ENCODE measurements at places on chromosomes 1 and 21.

DNA sequence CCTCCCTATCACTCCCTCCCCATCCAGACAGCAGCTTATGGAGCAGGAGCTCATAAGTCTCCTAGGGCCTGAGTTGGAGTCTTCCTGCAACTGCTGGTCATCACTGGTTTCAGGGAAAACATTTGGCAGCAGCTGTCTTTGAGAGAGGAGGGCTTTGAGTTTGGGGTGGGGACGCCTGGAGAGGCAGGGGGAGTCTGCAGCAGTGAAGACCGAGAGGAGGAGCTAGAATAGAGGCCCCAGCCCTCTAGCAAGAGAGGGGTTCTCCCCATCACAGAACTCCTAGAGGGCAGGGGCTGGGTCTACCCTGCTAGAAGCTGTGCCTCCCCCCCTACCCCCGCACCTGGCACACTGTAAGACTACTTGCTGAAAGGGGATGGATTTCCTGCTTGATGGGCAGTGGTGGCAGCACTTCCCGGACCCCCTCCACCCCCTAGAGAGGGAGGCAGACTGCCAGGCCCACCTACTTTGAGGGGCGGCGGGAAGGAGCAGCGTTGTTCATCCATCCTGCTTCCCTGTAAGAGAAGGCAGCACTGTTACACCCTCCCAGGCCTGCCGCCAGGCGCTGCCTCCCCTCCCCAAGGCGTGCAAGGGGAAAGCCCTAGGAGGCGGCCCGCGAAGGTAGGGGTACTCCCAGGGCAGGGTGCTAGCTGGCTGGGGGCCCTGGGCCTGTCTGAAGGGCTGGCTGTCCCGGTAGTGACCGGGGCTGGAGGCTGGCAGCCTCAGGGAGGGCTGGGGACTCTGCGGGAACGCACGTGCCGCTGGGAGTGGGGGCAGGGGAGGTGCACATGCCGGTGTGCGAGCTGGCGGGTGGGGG lies 50.4 kb downstream of the RAP1GAP start:
- no peak for DNase-seq

DNA sequence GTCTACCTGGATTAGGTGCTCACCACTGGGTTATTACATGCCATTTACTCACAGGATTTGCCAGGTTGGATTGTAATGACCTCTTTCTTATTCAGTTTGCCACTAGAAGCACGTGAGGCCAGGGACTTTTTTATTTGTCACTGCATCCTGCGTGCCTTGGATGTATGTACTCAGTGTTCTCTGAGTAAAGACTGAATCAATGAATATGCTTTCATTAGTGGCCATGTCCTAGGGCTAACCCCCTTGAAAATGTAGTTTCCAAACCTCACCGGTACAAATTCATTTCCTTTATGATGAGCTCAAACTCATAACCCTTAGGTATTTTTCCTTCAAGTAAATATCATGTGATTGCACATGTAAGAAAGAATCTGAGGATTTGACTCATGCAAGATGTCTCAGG lies 1.3 kb upstream of the ZP4 start:
- DNase-seq = no peak

DNA sequence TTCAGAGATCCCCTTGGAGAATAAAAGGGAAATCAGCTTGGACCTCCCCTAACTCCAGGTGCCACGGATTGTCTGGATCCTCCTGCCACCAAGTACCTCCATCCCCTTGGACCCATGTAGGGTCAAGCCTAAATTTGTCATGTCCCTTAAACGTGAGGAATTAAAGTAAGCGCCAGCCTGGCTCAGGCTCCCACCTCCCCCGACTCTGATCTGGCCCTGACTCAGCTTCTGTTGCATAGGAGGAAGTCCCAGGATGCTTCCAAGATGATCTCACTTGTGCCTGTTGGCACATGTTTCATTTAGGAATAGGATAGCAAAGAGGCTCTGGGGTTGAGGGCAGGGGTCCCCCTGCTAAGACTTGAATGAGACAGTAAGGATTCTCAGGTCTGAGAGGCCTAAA lies 231.9 kb upstream of the JUN start:
- DNase-seq = no peak

GRCh38 chr21:41926117-41926806 lies 27.6 kb downstream of the C2CD2 start:
- DNase-seq = no peak

DNA sequence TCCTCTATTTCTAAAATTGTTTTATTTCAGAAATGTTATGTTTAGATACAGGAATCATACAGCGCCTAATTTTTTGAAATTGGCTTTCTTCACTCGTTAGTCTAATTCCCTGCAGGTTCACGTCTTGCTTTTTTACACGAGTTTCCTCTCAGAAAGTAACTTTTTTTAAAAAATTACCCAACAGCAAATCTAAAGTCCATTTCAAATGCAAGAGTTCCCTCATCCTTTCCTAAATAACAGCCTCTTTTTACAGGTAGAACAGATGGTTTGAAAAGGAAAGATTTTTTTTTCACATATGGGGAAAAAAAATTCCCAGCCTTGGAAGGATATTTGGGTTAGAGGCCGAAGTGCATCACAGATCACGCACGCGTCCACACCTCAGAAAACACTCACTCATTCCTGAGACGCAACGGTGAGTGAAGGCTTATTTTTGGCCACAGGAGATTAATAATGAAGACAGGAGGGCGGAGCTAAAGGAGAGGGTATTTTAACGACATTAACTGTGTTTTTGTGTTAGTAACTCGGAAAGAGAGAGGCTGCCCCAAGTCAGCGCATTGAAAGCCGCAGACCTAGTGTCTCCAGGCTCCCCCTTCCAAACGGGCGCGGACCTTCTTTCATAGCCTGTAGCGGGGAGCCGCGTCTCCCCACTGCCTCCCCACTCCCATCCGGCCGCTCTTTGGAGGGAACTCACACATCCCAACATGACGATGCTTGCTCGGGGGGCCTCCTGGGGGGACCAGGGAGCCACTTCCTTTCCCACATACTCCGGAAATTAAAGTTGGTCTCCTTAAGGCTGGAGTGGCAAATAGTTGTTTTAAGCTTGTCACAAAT lies 969 bp upstream of the RIPK4 start:
- peak; percentile 45 for DNase-seq

DNA sequence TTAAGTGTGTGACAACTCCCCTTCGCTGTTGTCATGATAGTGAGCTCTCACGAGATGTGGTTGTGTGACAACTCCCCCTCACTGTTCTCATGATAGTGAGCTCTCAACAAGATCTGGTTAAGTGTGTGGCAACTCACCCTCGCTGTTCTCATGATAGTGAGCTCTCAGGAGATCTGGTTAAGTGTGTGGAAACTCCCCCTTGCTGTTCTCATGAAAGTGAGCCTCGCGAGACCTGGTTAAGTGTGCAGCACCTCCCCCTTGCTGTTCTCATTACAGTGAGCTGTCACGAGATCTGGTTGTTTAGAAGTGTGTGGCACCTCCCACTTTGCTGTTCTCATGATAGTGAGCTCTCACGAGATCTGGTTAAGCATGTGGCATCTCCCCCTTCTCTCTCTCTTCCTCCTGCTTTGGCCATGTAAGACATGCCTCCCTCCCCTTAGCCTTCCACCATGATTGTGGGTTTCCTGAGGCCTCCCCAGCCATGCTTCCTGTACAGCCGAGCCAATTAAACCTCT lies 25.1 kb upstream of the LSS start:
- peak; percentile 12 for DNase-seq

DNA sequence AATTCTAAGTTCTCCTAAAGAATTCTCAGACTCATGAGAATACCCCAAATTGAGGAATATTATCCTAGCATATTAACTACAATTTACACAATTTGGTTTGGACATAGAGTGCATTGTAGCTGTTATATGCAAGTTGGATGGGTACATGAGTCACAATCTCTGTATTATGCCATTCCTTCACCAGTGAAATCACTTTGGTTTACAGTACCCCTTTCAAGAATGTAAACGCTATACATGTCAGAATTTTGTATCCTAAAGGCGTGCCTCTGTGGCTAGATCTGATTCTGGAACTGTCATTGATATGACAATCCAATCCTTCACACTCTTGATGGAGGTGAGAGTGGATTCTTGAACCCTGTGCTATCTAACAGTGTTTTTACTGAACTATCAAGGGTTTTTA lies 6.7 kb upstream of the IL10RB start:
- DNase-seq = no peak

DNA sequence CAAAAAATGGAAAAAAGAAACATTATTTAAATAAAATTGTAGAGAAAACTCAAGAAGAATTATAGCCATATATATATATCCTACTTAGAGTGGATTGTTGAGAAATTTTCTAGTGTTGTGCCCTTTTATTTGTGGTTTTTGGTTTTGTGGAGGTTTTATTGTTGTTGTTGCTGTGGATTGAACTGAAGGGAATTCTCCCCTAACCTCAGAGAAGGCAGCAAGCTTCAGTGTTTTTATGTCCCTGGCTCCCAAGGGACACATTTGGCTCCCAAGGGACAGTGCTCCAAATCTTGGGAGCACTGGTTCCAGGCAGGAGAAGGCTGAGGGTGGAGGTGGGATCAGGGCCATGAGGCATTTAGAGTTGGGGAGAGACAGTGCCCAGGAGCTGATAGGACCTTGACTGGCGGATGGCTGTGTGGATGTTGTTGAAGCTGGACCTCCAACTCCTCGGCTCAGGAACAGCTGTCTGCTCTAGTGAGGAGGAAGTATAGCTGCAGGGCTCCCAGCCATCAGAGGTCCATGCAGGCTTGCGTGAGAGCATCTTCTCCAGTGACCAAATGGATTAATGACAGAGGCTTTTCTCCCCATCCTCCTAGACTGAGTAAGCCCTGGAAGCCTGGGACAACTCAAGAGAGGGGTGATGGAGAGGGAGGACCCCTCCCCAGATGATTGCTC lies 100.5 kb downstream of the TEX35 start:
- no peak for DNase-seq

GRCh38 chr1:54668567-54668966 lies 27.0 kb downstream of the MROH7 start:
- no peak for DNase-seq

GRCh38 chr1:203676455-203676854 lies 49.8 kb downstream of the ATP2B4 start:
- DNase-seq = no peak

- no peak for DNase-seq
Observed at GRCh38 chr1:244576259-244576892, 76.5 kb upstream of the DESI2 start.

DNA sequence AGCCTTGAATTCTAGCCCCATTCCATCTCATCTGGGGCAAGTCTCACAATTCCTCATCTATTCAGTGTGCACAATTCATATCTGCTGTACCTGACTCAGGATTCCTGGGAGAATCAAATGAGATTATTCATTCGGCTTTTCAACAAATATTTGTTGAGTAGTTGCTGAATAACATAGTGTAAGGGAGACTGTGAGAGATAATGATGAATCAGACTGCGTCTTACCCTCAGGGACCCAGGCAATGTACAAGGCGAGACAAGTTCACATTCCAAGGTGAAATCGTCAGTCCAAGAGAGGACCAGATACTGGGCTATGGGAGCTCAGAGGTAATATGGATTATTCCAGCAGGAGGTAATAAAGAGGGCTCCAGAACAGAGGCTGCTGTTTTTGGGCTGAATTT lies 67.8 kb upstream of the SMYD2 start:
- no peak for DNase-seq

GRCh38 chr1:33535334-33535733 lies 62.9 kb downstream of the ZSCAN20 start:
- no peak for DNase-seq

GRCh38 chr1:219991511-219991810 lies 54.8 kb downstream of the EPRS1 start:
- peak; percentile 49 for DNase-seq

DNA sequence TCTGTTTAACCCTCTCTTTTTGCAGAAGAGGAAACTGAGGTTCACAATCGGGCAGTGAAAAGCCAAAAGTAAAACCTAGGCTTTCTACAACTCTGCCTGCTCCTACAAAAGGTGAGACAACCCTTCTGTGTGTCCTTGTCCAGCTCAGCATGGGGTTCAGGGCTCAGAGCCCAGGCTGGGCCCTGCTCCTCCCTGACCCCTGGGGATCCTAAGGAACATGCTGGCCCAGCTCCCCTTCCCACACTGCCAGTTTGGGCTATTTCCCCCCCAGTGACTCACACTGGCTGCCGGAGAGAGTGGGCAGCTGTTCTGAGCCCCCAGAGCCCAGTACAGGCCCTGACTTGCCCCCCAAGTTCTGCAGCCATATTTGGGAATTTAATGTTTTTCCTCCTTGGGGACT lies 8.9 kb downstream of the FAM229A start:
- DNase-seq = no peak

- DNase-seq = no peak
Observed at GRCh38 chr1:26911399-26912146, 2.2 kb downstream of the NR0B2 start.

GRCh38 chr1:54255026-54255702 lies 55.2 kb downstream of the MRPL37 start:
- DNase-seq = no peak

DNA sequence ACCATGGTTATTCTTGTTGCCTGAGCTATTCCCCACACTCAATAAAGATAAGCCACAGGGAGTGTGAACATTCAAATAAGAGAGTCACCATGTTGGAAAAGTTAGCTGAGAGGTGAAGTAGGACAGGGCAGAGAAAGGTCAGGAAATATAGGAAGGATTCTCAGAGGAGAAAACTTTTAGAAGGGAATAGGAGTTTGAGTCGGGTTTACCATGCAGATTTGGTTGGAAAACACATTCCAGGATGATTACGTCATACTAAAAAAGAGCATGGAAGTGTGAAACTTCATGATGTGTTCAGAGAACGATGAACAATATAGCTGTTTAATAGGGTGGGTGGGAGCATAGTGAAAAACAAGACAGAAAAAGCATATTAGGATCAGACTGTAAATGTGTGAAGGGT lies 1125.3 kb upstream of the ADGRL2 start:
- no peak for DNase-seq

DNA sequence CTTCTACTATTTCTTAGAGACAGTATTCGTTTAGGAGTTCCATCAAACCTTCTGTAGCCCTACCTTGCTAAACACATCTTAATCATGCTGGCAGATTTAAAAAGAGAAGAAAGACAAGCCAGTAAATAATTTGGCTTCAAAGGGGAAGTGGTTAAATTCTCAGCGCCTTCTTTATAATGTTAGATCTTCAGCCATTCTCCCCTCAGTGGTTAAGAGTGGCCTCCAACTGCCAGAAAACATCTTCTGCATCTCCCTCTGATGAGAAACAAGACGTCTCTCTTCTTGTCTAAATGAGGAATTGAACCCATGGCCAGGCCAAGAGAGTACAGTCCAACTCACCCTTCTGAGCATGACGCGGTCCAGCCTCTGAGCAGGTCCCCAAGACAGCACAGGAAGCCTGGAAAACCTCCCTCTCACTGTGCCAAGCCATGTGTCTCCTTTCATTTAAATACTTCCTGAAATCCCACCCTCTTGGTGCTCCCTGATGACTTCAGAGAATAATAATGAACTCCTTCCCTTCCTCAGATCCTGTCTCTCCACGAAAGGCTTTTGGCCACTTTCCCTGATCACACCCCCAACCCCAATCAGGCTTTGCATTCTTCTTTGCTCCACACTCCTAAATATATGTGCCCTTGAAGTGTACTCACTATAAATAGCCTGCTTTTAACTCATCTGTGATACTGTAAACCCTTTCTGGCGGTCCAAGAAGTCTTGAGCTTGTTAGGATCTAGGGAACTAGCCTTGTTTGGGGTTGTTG lies 16.4 kb upstream of the LRRC52 start:
- no peak for DNase-seq

Measured in NCI-H2171 treated with DMSO at 0.1 percent for 48 hours (cell line).